ENCODE measurements at places on chromosomes 1 and 21. TPM values are rescaled to one million over a fixed set of nuclear protein-coding genes. Genes with fewer than 3 reads are reported as not detected.

Gene OR6N1
- not detected for total RNA-seq

Gene CFHR4
- not detected for total RNA-seq

GRCh38 chr1:15065291-15065690, 88.3 kb upstream of the TMEM51 start:
- no peaks in the 10 kb centered on the region for H3K27me3 ChIP-seq
- no peak overlapping the region for H3K27ac ChIP-seq
- no peak overlapping the region for H3K4me3 ChIP-seq
- DNase-seq, result no peak
- H3K36me3 ChIP-seq, result peaks cover 72% of the 10 kb centered on the region

GRCh38 chr1:6547301-6547700, 7.0 kb downstream of the NOL9 start:
- H3K4me1 ChIP-seq, result peaks cover 21% of the 10 kb centered on the region
- H3K27me3 ChIP-seq, result no peaks in the 10 kb centered on the region
- H3K27ac ChIP-seq, result no peak overlapping the region
- DNase-seq, result no peak
- H3K4me3 ChIP-seq, result no peak overlapping the region

GRCh38 chr1:27876341-27877114, 4.2 kb downstream of the THEMIS2 start:
- no peak for DNase-seq
- peaks cover 15% of the 10 kb centered on the region for H3K4me1 ChIP-seq
- no peak overlapping the region for H3K4me3 ChIP-seq
- no peaks in the 10 kb centered on the region for H3K36me3 ChIP-seq
- no peak overlapping the region for H3K27ac ChIP-seq

DNA sequence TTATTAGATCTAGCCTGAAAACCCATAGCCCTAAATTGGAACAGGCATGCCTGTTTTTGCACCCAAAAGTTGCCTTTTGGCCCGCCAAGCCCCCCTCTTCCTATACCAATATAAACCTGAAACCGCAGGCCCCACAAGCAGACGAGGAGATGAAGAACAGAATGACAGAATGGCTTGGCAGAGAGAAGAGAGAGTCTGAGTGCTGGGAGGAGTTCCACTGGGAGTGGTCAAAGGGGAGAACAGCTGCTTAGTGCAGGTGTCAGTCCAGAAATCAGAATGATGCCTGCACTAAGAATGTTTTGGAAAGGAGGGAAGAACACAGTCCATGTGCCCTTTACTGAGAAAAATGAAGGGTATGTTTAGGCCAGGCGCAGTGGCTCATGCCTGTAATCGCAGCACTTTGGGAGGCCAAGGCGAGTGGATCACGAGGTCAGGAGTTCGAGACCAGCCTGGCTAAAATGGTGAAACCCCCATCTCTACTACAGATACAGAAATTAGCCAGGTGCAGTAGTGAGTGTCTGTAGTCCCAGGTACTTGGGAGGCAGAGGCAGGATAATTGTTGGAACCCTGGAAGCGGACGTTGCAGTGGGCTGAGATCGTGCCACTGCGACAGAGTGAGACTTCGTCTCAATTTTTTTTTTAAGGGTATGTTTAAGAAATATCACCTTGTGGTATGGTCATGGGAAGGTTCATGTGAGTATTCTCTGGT, 9.4 kb downstream of the DYRK1A start:
- no peaks in the 10 kb centered on the region for H3K36me3 ChIP-seq
- no peaks in the 10 kb centered on the region for H3K27me3 ChIP-seq
- no peak for DNase-seq
- peaks cover 77% of the 10 kb centered on the region for H3K4me1 ChIP-seq
- no peak overlapping the region for H3K27ac ChIP-seq

Gene ADCY10
- total RNA-seq, result not detected

Gene GPR52
- total RNA-seq, result 1.8 TPM

Gene KRTCAP2
- 131 TPM for total RNA-seq

DNA sequence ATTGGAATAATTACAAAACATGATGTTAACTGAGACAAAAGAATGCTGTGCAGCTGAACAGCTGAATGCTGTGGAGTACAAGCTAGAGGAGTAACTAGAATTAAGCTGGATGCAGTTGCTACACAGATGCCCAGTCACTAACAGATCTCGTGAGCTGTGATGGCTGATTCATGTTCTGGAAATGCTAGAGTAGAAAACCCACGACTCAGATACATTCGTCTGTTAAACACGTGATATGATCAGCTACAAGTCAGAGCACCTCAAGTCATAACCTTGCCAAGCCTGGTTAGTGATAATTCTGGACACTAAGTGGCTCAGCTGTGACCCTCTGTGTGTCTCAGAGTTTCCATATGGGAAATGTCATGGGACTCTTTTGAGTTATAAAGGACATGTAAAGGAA, 89.7 kb upstream of the ESRRG start:
- no peaks in the 10 kb centered on the region for H3K4me1 ChIP-seq
- no peak overlapping the region for H3K4me3 ChIP-seq
- H3K36me3 ChIP-seq, result no peaks in the 10 kb centered on the region

Gene HHAT
- 4.1 TPM for total RNA-seq

GRCh38 chr1:199545780-199546179, 481.7 kb upstream of the NR5A2 start:
- H3K36me3 ChIP-seq, result no peaks in the 10 kb centered on the region
- no peak overlapping the region for H3K27ac ChIP-seq

Gene SPAG17
- 0.13 TPM for total RNA-seq

Gene PARS2
- total RNA-seq, result 3.2 TPM

- no peak overlapping the region for H3K4me3 ChIP-seq
- peaks cover 28% of the 10 kb centered on the region for H3K4me1 ChIP-seq
- no peaks in the 10 kb centered on the region for H3K27me3 ChIP-seq
- DNase-seq, result no peak
Observed at GRCh38 chr1:3788756-3789420, 7.4 kb downstream of the LRRC47 start.

Gene CD244
- total RNA-seq, result not detected

DNA sequence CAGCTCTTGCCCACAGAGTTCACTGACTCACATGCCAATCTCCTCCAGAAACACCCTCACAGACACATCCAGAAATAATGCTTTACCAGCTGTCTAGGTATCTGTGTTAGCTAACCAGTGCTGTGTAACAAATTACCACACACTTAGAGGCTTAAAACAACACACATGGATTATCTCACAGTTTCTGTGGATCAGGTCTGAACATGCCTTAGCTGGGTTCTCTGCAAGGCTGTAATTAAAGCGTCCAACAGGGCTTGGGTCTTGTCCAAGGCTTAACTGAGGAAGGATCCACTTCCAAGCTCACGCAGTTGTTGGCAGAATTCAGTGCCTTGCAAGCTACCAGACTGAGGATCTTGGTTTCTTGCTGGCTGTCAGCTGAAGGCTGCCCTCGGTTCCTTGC, 92.5 kb upstream of the RGS4 start:
- no peaks in the 10 kb centered on the region for H3K36me3 ChIP-seq
- no peaks in the 10 kb centered on the region for H3K4me1 ChIP-seq
- no peak overlapping the region for H3K4me3 ChIP-seq
- H3K27me3 ChIP-seq, result no peaks in the 10 kb centered on the region
- no peak overlapping the region for H3K27ac ChIP-seq

- H3K4me1 ChIP-seq, result no peaks in the 10 kb centered on the region
- peaks cover 24% of the 10 kb centered on the region for H3K36me3 ChIP-seq
- no peak overlapping the region for H3K27ac ChIP-seq
- no peak overlapping the region for H3K4me3 ChIP-seq
- no peak for DNase-seq
Observed at GRCh38 chr1:20896826-20897225, 109.7 kb upstream of the HP1BP3 start.

DNA sequence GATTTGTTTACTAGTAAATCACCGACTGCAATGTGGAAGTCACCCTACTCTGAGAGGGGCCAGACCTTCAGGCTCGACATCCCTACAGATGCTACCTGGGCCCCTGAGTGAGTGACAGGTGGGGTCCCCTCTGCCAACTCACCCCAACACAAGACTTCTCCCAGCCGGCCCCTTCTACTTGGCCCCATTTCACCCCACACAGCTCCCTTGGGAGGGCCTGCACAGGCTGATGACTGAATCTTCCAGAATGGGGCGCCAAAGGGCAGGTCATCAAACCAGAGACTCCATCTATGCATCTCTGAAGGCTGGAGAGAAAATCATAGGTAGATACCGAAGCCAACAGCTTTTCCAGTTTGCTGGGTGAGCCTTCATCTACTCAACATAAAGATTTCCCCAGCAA, 9.4 kb upstream of the S100A8 start:
- H3K27ac ChIP-seq, result no peak overlapping the region
- H3K36me3 ChIP-seq, result no peaks in the 10 kb centered on the region
- peaks cover 6% of the 10 kb centered on the region for H3K4me1 ChIP-seq
- no peak overlapping the region for H3K4me3 ChIP-seq
- peaks cover 19% of the 10 kb centered on the region for H3K27me3 ChIP-seq

- no peak overlapping the region for H3K27ac ChIP-seq
- H3K36me3 ChIP-seq, result no peaks in the 10 kb centered on the region
- peaks cover 10% of the 10 kb centered on the region for H3K27me3 ChIP-seq
- no peaks in the 10 kb centered on the region for H3K4me1 ChIP-seq
- no peak for DNase-seq
Observed at GRCh38 chr1:7558921-7559869, 211.9 kb upstream of the VAMP3 start.

DNA sequence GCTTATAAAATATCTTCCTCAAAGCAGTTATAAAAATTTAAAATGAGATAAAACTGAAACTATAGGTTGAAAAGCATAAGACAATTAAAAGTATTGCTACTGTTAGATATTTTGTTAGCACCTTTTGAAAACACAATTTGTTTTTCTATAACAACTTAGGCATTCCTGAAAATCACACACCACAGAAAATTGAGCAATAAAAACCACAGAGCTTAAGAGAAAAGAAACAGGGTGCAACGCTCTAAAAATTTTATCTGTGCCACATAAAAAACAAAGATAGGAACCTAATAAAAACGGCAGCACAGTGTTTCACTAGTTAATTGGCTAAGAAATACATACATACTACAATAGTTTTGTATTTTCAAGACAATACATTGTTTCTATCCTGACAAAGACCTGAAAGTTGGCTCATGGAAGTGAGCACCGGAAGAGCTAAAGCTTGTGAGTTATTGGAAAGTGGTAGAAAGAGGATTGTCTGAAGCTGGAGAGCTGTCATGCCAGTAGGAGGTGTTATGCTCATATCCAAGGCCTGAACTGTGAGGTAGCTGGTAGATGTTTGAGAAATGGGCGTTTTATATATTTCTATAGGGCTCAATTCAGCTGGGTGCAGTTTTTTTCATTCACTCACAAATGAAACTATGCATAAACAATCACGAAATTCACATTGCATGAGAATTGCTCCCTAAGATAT, 45.8 kb downstream of the RGS7 start:
- H3K27me3 ChIP-seq, result no peaks in the 10 kb centered on the region
- no peaks in the 10 kb centered on the region for H3K36me3 ChIP-seq
- no peak for DNase-seq
- no peak overlapping the region for H3K4me3 ChIP-seq
- no peak overlapping the region for H3K27ac ChIP-seq
- H3K4me1 ChIP-seq, result no peaks in the 10 kb centered on the region

- no peak overlapping the region for H3K27ac ChIP-seq
- DNase-seq, result no peak
- no peak overlapping the region for H3K4me3 ChIP-seq
- no peaks in the 10 kb centered on the region for H3K36me3 ChIP-seq
- no peaks in the 10 kb centered on the region for H3K4me1 ChIP-seq
Observed at GRCh38 chr1:87872189-87872588, 543.5 kb downstream of the LMO4 start.

- H3K27me3 ChIP-seq, result no peaks in the 10 kb centered on the region
- DNase-seq, result no peak
- H3K4me1 ChIP-seq, result peaks cover 50% of the 10 kb centered on the region
- H3K36me3 ChIP-seq, result no peaks in the 10 kb centered on the region
- no peak overlapping the region for H3K4me3 ChIP-seq
- H3K27ac ChIP-seq, result peak overlapping the region; percentile 61
Observed at GRCh38 chr1:59706303-59706599, 108.5 kb upstream of the HOOK1 start.

Gene AMY2A
- total RNA-seq, result not detected

DNA sequence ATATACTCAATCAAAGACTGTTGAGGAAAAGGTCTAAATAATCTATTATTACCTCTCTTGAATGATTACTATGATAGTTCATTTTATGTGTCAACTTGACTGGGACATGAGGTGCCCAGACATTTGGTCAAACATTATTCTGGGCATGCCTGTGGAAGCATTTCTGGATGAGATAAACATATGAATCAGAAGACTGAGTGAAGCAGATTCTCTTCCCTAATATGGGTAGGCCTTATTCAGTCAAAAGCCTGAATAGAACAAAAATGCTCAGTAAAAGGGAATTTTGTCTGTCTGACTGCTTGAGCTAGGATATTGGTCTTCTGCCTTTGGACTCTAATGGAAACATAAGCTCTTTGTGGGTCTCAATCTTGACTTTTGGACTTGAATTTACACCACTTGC, 73.3 kb upstream of the SOX13 start:
- H3K4me3 ChIP-seq, result no peak overlapping the region
- H3K36me3 ChIP-seq, result no peaks in the 10 kb centered on the region
- no peak for DNase-seq
- peaks cover 12% of the 10 kb centered on the region for H3K4me1 ChIP-seq
- no peak overlapping the region for H3K27ac ChIP-seq

Gene KIAA0040
- total RNA-seq, result 13.4 TPM
